ENCODE measurements at places on chromosomes 3 and 15.

DNA sequence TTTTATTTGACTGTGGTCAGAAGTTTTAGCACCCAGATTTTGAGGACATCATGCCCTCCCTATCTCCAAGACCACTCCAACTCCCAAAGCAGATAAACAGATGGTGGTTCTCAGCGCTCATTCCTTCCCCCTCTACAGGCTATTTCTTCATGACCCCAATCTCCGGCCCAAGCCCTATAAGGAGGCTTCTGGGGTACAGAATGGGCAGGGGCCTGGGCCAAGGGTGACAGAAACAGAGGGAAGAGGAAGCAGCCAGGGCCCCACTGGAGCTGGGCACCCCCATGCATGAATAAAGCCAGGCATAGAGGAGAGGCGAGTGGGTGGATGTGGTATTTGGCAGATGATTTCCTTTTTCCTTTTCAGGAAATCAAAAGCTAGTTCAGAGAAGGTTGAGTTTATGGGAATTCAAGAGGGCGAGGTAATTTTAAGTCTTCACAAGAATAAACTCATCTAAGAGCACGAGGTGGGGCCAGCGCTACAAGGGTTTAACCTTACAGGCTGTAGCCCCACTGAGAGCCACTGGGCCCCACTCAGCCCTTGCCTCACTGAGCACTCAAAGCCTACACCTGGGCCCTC lies 104.8 kb upstream of the HERC1 start:
- no peak for DNase-seq

GRCh38 chr3:12638105-12638504 lies 25.8 kb downstream of the RAF1 start:
- DNase-seq, result no peak

GRCh38 chr15:74787251-74788041 lies 5.6 kb downstream of the CSK start:
- DNase-seq, result no peak

DNA sequence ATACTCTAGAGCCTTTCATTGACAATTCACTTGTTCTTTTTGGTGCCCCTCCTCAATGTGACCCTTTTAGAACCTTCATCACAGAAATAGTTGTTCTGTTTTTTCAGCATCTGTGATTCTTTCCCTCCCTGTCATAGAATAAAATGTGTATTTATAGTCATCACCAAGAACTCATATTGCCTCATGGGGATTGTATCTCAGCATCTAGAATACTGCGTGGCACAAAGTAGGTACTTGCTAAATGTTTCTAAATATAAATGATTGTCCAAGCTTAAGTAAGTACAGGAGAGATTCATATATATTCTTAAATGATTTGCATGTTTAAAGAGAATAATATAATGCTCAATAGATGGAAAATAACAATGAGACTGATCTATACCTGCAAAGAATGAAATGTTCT lies 190.1 kb downstream of the FNDC3B start:
- DNase-seq, result no peak

GRCh38 chr3:64530434-64531049 lies 157.3 kb downstream of the ADAMTS9 start:
- DNase-seq, result no peak

DNA sequence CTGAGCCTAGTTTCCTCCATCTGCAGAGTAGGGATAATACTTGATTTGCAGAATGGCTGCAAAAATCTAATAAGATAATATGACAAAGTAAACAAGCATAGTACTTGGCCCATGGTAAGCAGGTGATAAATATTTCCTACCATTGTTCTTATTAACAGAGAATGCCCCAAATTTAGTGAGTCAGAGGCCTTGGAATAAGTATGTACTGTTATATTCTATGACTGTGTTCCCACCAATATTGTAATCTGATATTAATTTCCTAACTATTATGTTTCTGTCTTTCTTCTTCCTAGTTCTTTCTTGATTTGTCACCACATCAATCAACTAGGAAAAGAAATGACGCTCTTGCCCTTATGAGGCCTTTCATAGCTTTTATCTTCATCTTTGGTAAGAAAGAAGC lies 178.4 kb upstream of the SLC2A2 start:
- no peak for DNase-seq

DNA sequence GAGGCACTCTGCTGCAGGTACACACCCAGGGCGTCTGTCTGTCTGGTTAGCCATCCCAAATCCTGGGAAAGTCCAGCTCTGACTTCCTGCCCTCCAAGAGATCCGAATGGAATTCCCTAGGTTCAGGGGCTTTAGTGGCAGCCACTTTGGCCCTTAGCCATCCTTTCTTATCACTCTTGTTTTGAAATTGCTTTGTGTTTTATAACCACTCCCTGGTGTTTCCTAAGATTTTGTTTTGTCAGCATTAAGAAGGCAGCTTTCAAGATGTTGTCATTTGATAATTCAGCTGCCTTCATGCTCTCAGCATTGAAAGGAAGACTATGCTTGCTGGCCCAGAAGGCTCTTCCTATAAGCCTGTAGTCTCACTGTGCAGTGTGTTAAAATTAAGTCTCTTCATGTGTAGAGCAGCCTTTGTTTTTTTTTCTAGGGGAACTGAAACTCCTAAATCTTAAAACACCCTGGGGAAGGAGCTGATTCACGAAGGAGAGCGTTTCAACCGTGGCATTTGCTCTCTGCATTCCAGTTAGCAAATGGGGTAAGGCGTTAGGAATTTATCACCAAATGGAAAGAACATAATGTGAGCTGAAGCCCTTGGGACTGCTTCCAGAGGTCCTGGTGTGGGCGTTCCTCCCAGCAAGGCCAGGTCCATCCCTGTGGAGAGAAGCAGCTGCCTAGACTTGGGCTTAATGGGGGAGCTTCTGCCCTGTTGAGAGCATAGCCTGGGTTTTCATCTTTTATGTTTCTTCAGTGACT lies 14.2 kb upstream of the CLEC3B start:
- DNase-seq, result no peak

DNA sequence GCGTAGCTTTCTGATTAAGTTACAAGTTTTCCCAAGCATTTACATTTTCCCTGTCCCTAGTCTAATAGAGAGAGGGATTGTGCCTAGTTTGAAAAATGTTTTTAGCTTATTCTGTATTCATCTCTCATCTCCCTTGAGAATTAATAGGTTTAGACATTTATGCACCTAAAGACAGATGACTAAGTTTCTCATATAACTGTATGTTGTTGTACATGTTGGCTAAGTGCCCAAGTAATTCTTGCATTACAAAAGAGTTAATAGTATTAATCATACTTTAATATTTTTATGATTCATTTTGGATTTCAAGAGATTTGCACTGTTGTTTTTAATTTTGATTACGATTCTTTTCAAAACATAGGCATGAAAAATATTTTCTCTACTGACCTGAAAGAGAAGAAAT lies 109.0 kb upstream of the TBL1XR1 start:
- no peak for DNase-seq

GRCh38 chr3:38015485-38015884 lies 14.0 kb downstream of the PLCD1 start:
- no peak for DNase-seq

DNA sequence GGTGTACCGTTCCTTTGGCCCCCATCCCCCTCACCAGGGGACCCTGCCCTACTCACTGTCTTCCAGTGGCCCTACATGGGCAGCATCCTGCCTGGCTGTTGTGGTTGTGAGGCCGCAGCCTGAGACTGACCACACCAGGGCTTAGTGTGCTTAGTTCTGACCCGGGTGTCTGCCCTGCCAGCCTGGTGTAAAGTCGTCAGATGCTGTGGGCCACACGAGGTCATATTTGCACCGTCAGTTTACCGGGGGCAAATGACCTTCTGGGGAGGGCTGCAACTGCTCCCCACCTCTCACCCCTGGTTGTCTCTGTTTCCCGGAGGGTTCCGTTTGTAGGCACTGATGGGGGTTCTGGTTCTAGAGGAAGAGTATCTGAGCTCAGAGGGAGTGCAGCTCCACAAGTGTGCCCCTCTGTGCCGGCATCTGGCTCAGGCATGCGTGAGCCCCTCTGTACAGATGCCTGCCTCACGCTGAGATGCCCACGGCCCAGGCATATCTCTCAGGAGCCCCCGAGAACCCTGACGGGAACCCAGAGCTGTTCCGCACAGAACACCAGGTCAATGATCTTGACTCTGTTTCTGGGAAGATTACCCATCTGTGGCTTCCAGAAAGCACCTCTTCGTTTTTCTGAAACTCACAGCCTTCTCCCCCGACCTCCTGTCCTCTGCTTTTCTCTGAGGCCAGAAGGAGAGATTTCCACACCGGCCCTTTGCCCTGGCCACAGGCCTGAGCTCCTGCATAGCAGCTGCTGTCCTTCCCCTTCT lies 19.2 kb downstream of the KLF13 start:
- no peak for DNase-seq

GRCh38 chr3:11297126-11297525 lies 24.9 kb downstream of the ATG7 start:
- no peak for DNase-seq

DNA sequence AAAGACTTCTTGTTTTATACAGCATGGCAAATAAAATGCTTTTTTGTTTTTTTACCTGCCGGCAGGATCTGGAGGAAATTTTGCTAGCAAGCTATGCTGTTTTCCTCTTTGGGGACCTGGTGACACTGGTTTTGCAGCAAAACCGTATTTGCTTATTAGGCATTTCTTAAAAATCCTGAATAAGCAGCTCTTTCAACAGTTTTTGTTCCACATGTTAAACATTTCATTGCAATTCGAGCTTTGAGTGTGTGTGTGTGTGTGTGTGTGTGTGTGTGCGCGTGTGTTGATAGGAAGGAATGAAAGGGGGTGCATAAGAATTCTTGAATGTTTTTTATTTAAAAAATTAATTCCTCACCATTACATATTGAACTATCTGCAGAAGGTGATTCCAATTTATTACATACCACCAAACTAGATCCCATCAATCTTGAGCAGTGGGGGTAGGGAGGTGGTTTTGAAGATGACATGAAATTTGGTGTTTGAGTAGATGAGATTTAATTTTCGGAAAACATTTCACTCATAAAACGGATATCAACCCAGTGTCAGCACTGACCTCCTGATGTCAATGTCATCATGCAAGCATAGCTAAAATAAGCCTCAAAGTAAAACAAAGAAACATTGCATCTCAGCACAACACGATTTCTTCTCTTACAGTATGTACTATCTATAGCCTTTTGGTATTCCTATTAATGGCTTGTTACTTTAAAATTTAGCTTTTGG lies 17.3 kb downstream of the ZBTB38 start:
- no peak for DNase-seq

DNA sequence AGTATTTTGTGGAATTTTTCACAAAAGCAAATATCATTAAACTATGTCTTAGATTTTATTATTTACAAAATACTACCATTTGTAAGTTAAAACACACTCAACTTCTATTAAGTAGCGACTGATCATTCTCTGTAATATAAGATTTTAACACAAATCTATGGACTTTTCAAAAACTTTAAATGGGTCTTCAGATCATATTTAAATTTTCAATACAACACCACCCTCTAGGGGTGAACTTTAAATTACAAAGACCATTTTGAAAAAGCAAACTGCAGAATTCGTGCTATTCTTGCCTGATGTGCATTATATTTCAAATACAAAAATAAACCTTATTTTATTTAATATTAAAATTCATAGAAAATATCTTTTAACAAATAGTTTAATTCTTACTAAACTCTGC lies 8.2 kb upstream of the VGLL4 start:
- no peak for DNase-seq

Data from mesothelial cell of epicardium (in vitro differentiated cells).